ENCODE measurements at places on chromosomes 7 and 10.

DNA sequence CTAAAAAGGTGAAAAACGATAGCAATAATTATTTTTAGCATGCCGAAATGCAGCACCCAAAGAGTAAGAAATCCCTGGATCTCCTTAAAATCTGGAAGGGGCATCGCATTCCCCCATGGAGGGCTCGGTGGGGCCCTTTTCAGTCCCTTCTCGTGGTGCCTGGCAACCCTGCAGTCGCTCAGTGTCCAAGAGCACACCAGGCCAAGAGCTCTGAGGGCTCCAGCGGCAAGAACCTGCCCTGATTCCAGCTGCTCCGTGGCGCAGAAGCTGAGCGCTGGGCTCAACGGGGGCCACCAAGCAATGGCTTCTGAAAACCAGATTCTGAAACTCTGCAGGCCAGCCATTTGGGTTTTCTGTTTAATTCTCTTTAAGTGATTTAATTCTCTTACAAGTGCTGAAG, 131.2 kb downstream of the PRKAG2 start:
- DNase-seq, result no peak

DNA sequence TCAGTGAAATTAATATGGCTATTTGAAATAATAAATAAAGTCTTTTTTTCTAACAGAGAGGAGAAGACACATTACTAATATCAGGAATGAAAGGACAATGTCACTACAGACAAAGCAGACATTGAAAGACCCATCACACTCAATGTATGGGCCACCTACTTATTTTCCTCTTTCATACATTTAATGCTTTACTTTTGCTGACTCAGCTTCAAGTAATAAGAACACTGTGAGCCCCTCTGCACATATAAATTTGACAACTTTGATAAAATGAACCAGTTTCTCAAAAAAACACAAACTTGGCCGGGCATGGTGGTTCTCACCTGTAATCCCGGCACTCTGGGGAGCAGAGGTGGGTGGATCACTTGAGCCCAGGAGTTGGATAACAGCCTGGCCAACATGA, 664.2 kb upstream of the COBL start:
- no peak for DNase-seq

GRCh38 chr10:62597226-62597625, 207.3 kb upstream of the ADO start:
- no peak for DNase-seq

- no peak for DNase-seq
Observed at GRCh38 chr10:119370972-119371703, 163.8 kb downstream of the GRK5 start.

- no peak for DNase-seq
Observed at GRCh38 chr10:67861750-67862432, 22.6 kb upstream of the SIRT1 start.

GRCh38 chr10:112426111-112426510, 20.6 kb downstream of the ZDHHC6 start:
- no peak for DNase-seq

- DNase-seq, result no peak
Observed at GRCh38 chr10:86110156-86110786, 256.3 kb downstream of the GRID1 start.

- DNase-seq, result no peak
Observed at GRCh38 chr10:88237896-88238614, 345.1 kb downstream of the RNLS start.

DNA sequence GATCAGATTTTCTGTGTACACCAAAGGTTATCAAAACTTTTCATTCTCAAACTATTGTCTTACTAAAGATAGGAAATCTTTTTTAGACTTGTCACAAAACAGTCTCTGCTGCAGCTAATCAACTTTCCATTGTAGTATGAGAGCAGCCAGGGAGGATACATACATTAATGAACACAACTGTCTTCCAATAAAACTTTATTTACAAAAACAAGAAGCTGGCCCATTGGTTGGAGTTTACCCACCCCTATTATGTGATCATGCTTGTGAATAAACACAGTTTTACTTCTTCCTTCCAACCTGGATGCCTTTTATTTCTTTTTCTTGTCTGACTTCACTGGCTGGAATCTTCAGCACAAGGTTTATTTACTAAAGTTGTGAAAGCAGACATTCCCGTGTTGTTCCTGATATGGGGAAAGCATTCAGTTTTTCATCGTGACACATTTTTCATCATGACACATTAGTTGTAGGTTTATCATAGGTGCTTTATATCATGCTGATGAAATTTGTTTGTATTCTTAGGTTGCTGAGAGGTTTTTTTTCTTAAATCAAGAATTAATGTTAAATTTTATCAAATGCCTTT, 98.5 kb upstream of the CDK13 start:
- no peak for DNase-seq

DNA sequence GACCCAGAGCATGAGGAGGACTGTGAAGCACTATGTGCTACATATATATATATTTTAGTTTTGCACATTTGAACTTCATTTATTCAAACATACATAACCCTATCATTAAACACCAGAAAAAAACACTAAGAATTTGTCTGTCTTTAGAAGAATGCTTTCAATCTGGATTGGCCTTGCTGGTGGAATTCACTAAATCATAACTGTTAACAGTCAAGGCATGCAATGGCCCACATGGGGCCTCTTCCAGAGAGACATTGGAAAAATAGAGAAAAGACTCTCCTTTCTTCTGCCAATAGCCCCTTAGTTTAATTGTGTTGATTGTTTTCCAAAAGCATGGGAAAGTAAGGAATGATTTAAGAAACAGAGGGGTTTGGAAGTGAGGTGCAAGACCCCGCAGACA, 77.9 kb downstream of the MRPL32 start:
- no peak for DNase-seq

- DNase-seq, result peak; percentile 4
Observed at GRCh38 chr7:154584352-154585252, 418.3 kb downstream of the PAXIP1 start.

DNA sequence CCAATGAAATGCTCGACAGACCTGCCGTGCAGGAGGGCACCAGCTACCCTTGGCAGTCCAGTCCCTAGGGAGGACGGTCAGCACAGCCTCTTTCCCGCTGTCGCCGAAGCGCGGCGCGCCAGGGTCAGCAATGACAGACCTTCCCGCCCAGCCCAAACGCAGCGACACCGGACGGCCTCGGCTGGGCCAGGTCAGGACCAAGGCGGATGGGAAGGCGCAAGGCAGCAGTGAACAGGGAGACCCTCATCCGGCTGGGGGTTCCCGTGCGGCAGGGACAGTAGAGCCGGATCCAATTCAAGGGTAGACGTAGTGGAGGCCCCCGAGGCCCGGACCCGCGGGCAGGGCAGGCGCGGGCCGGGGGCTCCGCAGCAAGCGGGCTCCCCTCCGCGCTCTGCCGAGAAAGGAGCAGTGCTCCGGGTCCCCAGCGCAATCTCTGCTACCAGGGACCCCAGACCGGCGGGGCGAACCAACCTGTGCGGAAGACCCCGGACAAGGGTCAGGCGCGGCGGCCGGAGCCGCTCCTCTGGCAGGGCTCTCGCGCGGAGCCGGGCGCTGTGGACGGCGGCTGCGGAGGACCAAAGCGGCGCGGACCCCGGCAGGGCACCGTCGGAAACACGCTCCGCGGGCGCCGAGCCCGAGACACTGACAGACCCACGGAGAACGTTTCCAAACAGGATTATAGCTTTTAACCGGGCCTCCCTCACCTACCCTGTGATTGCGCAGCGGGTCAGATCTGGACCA, at the start of gene SEC31B:
SEC31B (minus strand) TSS at position 551 of the 741 bp plus-strand sequence. CDS start 2,909 bp downstream, outside the sequence.
- DNase-seq, result peak; percentile 20

DNA sequence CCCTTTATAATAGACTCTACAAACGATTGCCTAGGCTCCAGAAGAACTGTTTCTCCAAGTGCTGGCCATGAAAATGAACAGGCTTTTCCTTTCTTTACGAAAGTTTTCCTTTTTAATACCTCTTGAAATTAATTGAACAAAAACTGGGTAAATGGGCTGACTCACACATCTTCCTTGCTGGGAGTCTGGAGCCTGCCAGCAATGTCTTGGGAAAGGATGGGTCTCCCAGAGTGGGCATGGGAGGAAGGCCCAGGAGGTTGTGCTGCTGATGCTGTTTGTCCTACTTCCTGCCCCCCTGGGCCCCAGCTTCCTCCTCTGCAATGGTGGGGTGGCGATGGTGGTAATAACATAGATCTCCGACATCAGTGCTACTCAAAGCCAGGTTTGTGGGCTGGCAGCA, 174.1 kb downstream of the RPS24 start:
- no peak for DNase-seq

DNA sequence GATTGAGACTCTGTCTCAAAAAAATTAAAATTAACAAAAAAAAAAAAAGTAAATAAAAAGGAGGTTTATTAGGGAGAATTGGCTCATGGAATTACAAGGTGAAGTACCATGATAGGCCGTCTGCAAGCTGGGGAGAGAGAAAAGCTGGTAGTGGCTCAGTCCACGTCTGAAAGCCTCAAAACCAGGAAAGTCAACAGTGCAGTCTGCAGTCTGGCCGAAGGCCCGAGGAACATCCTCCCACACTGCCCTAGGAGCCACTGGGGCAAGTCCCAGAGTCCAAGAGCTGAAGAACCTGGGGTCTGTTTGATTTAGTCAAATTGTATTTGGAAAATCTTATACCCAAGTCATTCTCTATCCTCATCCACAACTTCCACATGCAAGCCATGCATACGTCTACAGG, 59.0 kb upstream of the RAB18 start:
- DNase-seq, result no peak

- DNase-seq, result peak; percentile 12
Observed at GRCh38 chr10:122049076-122049475, 60.1 kb downstream of the TACC2 start.

- DNase-seq, result no peak
Observed at GRCh38 chr10:99461230-99461629, 30.8 kb upstream of the GOT1 start.

GRCh38 chr10:109089779-109090178, 833.5 kb downstream of the XPNPEP1 start:
- no peak for DNase-seq

GRCh38 chr10:99530108-99531025, 2.4 kb upstream of the NKX2-3 start:
- no peak for DNase-seq

GRCh38 chr7:28900311-28900710, 57.8 kb downstream of the TRIL start:
- DNase-seq, result peak; percentile 91

GRCh38 chr7:150357270-150357669, 11.4 kb upstream of the REPIN1 start:
- peak; percentile 85 for DNase-seq

DNA sequence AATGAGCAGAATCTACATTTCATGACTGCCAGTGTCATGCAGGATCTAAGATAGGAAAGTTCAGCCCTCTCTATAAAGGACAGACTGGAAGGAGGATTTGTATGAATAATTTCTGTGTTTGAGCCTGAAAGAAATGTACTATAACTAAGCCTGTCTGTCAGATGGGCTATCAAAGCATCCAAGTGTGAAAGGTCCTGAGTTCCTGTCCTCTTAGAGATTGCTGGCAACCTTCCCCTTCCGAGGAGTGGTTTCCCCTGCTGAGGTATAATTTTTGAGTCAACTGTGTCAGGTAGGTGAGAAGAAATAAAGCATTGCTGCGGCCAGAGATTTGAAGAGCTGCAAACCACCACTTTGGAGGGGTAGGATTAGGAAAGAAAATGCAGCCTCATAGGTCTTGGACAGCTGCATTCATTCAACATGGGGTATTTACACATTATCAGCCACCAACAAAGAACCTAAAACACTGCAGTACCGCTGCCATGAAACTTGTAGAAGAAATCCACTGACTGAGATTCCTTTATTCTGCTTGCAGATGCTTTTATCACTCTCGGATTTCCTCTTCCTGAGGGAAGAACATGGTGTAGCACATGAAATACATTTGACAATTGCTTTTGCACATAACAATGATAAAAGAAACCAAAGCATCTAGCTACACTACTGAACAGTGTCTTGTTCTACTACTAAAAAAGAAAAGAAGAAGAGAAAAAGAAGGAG, 189.1 kb downstream of the DGKI start:
- DNase-seq, result no peak

- no peak for DNase-seq
Observed at GRCh38 chr10:80264081-80265056, 25.1 kb downstream of the MAT1A start.

DNA sequence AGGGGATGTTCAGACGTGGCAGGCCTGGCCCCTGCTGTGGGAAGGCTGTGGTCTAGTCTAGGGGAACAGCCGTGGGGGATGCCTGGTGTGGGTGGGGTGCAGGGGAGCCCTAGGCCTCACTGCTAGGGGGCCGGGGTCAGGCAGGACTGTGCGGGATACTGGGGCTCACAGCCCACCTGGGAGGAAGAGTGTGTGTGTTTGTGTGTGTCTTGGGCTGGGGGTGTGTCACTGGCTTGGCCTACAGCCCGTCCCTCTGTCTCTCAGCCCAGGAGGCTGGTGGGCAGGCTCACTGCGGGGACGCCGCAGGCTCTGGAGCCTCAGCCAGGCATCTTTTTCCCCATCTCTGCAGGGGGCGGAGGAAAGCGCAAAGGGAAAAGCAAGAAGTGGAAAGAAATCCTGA, 118.8 kb downstream of the GRK5 start:
- no peak for DNase-seq

GRCh38 chr7:109772161-109772560, 1202.5 kb downstream of the DNAJB9 start:
- DNase-seq, result no peak

- peak; percentile 39 for DNase-seq
Observed at GRCh38 chr10:119139464-119140067, 25.9 kb downstream of the SFXN4 start.

- DNase-seq, result no peak
Observed at GRCh38 chr7:159122276-159122675, 22.4 kb downstream of the VIPR2 start.

GRCh38 chr10:62467527-62467926, 93.4 kb downstream of the ZNF365 start:
- no peak for DNase-seq

DNA sequence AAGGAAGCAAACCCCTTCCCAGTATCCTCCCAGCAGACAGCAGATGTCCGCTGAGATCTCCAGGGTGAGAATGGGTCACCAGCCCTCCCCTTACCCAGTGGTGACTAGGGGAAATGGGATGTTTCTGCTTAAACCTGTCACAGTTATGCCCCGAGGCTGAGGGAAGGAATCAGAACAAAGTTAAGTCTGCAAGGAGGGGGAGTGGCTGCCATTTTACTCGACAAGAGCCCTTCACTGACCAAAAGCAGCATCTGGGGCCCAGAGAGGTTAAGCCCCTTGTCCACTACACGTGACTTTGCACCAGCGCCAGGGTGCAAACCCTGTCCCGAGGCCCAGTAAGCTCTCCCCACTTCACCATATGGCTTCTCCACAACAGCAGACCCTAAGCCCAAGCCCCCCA, 4.6 kb upstream of the NANOS1 start:
- no peak for DNase-seq

DNA sequence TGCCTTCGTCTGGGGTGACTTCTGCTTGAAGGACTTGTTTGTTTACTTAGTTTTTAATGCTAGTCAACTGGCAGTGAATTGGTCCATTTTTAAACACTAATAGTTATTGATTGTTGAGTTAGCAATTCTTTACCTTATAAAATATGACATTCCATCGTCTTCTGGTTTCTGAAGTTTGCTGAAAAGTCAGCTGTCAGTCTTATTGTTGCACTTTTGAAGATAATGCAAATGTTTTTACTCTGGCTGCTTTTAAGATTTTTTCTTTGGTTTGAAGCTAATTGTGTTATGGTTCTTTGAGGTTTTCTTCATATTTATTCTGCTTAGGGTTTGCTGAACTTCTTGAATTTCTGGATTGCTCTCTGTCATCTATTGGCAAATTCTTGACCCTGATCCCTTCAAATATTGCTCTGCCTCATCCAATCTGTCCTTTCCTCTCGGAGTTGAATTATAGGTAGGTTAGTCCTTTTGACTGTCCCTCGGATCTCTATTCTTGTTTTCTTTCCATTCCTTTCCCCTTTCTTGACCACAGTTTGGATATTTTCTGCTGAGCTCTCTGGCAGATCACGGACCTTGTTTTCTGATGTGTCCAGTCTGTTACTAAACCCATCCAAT, 24.2 kb downstream of the MGMT start:
- no peak for DNase-seq

All from NCI-H524 (cell line).